Caki2 (cell line): ENCODE measurements at places on chromosomes 5 and 9.
A peak's percentile ranks its signal among the peaks of the same experiment; 100 is the strongest.

GRCh38 chr9:77569335-77569734 is 78.8 kb downstream of the GNA14 start:
- DNase-seq: no peak

DNA sequence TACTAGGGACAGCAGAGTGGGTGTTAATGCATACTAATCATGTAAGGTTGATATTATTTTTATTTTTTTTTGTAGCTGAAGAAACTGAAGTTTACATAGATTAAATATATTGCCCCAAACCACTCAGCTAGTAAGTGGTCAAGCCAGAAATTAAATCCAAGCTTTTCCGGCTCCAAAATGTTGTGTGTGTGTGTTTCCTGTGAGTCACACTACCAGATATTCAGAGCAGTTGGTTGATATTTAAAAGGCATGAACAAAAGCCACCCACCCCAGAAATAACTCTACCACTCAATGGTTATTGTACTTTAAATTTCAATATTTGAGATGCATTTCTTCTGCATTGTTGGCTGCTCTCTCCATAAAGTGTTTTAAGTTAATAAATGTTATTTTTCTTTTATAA is 29.5 kb downstream of the KCNN2 start:
- no peak for DNase-seq

- no peak for DNase-seq
Observed at GRCh38 chr9:82555431-82556051, 507.4 kb downstream of the RASEF start.

DNA sequence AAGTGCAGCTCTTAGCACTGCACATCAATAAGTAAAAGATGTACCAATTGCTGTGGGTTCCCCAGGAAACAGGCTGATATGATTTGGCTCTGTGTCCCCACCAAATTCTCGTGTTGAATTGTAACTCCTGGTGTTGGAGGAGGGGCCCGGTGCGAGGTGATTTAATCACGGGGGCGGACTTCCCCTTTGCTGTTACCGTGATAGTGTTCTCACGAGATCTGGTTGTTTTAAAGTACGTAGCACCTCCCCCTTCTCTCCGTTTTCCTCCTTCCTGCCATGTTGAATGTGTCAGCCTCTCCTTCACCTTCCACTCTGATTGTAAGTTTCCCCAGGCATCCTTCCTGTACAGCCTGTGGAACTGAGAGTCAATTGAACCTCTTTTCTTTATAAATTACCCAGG is 93.2 kb upstream of the ACTBL2 start:
- no peak for DNase-seq

DNA sequence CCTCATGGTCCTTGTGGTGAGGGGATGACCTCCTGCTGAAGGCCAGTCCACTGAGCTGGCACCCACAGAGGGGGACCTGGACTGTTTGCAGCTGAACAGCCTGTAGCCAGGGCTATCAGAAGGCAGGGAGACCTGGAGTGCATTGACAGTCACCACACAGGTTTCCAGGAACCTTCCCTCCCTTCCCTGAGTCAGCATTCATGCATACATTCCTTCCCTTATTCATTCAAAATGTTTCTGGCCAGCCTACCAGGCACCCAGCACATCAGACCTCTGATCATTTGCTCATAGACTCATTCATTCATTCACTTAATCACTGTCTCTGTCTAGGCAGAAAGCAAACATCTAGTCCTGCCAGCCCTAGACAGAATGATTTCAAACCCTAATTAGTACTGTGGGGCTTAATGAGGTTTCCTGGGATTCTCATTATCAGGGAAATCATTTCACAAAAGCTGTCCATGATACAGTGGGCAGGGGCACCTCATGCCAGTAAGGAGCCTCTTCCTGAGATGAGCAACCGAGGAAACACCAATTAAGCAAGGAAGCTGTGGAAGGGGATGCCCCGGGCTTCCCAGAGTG is 110.1 kb upstream of the PPP1R26 start:
- no peak for DNase-seq

DNA sequence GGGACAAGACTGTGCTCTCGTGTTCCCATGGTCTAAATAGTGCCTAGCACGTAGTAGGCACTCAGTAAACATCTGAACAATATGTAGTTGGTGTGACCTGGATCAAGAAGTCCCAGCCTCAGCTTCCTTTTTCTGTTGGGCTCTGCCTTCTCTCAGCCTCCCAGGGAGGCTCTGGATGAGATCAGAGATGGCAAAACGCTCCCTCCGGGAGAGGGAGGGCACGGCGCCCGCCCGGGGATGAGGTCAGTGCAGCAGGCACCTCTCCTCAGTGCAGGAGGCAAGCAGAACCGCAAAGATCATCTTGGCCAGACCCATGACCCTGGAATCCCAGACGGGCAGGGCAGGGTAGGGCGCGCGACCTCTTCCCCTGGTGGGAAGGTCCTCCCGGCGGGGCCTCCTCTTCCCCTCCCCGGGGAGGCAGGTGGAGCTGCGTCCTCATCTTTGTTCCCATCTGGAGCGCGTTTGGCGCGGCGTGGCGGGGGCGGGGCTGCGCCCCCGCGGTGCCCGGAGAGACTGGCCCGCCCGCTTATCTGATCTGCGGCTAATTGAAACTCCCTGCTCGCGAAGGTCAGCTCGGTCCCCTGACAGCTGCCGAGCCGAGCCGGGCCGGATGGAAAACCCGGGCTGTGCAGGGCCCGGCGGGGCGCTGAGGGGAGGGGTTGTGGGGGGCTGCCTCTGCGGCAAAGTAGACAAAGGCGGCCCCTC is 60.9 kb downstream of the CXXC5 start:
- DNase-seq: peak; percentile 62

GRCh38 chr9:16069671-16070454 is 517.0 kb downstream of the CCDC171 start:
- no peak for DNase-seq

- no peak for DNase-seq
Observed at GRCh38 chr9:131490514-131490913, 12.2 kb upstream of the POMT1 start.

DNA sequence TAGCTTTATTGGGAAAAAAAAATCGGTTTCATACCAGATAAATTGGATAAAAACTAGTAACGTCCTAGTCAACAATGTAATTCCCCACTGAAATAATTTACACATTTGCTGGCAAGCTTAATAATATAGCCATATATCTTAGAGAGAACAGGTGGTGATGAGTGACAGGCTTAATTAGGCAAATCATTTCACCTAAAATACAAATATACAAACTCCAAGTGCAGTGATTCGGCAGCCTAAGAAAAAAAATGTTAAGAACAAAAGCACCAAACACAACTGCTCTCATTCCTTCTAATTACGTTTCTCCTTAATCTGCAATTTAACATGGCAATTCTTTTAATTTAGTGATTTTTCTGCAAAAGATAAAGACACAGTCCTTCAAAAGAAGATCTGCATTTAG is 56.0 kb upstream of the SLC25A51 start:
- DNase-seq: no peak
